Ureter (tissue), 1 donor: ENCODE measurements at places on chromosomes 6 and 20. TPM values are rescaled to one million over a fixed set of nuclear protein-coding genes. Genes with fewer than 3 reads are reported as not detected.

DNA sequence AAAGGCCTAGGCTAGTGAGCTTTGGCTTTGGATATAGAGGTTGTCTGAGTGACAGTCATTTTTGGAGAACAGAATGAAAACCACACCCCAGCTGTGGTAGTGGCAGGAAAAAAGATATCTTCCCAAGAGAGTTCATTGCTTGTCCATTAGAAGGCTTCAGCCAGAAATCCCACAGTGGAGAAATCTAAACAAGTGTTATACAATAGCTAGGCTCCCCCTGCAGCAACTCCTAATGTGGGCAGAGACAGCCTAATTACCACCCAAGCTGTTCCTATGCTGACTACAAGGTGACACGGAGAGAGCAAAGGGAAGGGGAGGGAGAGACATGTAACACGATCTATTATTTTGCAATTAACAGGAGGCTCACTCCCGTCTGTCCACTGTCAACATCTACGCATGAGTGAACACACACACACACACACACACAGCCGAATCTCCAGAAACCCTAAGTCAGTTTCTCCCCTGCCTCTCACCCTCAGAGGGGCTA lies 147.5 kb upstream of the TCF21 start:
- DNase-seq: no peak

- no peak for DNase-seq
Measured at GRCh38 chr6:88823998-88824397, 139.4 kb downstream of the RNGTT start.

- no peak for DNase-seq
Measured at GRCh38 chr6:44967481-44967880, 360.6 kb upstream of the RUNX2 start.

DNA sequence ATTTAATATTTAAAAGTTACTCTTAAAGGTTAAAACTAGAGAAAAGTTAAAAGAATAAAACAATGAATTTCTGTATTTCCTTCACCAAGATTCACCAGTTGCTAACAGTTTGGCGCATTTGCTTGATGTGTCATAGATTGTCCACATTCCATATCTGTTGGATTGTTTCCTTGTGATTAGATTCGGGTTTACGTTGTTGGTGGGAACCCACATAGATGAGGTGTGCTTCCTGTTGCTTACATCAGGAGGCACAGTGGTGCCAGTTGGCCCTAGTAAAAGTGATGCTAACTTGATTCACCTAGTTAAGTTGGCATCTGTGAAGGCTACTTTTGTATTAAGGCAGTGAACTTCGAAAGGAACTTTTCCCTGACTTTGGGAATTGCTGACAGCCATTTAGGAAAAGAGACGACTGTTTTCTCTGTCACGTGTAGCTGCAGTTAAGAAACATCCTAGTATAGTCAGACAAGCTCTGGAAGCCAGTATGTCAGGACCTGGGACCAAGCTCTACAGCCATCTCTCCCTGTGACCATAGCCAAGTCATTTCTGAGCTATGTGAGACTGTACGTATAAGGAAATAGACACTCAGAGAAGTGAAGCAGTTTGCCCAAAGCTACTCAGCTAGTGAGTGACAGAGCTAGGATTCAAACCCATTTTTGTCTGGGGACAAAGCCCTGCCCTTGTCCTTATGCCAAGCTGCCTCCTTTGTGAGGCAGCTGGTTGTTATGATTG lies 49.0 kb downstream of the PPARD start:
- no peak for DNase-seq

DNA sequence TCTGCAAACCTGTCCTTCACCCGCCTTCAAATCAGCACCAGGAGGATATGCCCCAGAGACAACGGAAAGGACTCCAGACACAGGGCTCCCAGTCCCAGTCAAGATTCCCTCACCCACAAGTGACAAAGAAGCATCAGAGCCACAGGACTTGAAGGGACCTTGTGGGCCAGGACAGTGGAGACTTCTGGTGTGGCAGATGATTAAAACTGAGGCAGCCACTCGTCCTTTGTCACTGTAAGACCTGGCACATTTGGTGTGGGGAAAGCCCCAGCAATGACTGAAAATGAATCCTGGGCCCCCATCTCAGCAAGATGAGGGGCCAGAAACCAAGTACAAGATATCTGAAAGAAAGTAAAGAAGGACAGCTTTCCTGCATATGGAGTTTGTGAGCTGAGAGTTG lies 15.6 kb upstream of the GMPR start:
- DNase-seq: no peak

DNA sequence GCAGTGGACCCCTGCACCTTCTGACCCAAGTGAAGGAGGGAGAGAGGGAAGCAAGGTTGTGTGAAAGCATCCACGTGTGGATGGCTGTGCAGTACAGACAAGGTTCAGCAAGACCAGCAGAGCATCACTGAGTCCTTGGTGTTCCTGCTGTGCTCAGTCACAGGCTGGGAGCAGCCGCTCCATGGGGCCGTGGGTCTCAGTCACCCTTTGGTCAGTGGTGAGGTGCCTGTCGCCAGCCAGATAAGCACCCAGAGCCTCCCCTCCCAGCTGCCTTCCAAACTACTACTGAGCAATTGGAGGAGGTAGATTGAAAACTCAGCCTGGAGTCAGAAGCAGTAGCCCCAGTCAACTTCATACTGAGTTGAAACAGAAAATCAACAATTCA lies 218.9 kb downstream of the SLC24A3 start:
- no peak for DNase-seq

DNA sequence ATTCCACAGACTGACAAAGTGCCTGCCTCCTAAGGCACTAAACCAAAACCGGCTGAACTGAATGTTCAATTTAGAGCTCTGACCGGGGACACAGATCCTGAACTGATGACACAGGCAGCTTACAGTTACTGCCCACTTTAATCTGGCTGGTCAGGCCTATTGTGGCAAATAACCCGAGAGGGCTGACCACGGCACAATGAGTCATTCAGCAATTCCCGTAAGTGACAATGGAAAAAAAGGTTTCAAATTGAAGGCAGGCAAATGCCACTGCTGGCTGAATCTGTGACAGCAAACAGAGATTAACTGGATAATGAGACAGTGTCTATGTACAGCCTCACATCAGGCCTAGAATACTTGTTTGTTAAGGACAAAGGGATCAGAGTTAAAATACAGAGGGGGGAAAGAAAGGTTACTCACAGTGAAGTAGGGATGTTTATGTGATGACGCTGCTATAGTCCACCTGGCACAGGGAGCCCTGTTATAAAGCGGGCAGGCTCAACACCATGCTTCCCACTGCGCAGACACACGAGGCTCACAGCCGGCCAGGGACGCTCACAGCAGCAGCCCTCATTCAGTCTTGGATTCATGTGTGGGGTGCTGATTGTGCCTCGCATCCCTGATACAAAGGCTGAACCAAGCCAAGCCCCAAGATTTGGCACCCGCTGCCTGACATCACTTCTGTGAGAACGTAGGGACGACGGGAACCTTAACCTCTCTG lies 54.4 kb downstream of the RTN4IP1 start:
- no peak for DNase-seq

DNA sequence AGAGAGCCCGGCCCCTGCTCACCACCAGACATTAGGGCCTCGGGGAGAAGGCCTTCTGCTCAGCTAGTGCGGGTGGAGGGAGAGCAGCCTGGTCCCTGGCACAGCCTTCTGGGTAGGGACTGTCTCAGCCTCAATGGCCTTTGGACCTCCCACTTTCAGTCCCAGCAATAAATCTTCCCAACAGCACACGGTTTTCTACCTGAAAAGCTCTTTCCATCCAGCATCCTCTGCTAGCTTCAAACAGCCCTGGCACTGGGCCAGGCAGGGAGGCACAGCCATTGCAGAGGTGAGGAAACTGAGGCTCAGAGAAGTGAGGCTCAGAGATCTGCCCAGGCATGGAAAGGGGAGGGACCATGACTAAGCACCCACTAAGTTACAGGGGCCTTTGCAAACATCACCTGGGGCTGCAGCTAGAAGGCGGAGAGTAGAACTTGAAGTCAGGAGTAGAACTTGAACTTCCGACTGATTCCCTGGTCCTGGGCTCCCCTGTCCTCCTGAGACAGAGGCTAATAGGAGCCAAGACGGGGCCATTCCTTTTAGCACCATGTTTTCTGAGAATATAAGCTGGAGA lies 43.9 kb upstream of the NOL4L start:
- no peak for DNase-seq

DNA sequence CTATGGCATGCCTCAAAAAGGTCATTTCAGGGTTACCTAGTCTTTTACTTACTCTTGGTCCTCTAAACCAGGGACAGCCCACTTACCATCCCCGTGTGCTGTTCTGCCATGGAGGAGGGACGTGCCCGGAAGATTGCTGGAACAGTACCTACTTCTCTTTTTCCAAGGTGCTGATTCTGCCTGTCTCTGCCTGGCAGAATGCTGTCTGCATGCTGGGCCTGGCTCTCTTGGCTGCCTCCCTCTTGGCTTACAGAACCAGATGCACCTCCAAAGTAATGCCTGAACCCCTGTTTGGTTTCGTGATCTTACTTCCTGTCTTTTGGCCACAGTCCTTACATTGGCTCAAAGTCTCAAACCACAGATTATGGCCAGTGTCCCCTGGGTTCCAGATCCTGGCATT lies 120.7 kb upstream of the NT5E start:
- no peak for DNase-seq

- DNase-seq: no peak
Measured at GRCh38 chr6:10404799-10405512, 9.9 kb downstream of the TFAP2A start.

DNA sequence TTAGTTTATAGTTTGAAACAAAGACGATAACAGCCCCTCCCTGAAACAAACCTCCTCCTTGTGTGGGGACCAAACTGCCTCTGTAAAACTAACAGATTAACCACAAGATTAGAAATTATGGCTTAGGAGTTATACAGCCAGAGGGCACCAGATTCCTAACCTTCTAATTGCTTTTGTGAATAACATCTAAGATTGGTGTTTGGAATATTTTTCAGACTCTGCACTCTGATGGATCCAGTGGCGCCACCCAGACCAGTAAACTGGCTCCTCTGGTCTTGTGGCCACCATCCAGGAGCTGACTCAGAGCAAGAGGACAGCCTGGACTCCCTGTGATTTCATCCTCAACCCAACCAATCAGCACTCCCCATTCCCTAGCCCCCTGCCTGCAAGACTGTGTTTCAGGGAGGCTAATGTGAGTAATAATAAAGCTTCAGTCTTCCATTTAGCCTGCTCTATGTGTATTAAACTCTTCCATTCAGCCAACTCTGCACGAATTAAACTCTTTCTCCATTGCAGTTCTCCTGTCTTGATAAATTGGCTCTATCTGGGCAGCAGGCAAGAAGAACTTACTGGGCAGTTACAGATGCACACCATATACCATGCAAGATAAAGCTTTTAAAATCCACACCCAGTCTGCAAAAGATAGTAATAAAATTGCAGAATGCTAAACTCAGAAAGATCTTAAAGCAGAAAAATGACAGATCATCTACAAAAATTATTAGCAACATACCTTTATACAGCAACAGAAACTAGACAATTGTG lies 58.5 kb upstream of the SLC22A16 start:
- DNase-seq: no peak

DNA sequence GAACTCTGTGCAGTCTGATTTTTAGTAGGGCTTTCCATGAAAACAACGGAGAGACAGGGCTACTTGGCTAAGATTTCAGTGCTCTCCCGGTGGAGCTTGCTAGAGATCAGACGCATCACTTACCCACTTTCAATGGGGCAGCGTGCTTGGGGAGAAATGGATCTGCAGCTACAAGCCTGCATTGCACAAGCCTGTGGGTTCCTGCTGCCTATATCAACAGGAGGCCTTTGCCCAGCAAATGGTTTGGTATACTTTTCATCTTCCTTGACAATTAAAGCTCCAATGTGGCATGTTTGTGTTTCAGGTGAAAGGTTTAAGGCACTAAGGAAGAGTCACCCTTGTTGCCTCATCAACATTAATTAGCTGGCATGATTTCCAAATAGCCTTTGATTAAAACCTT lies 136.0 kb upstream of the FOXQ1 start:
- peak; percentile 61 for DNase-seq

GRCh38 chr6:33823806-33824205 lies 20.0 kb upstream of the MLN start:
- no peak for DNase-seq

GRCh38 chr6:165615636-165616035 lies 47.4 kb downstream of the PDE10A start:
- no peak for DNase-seq

GRCh38 chr6:144568241-144568640 lies 283.1 kb downstream of the UTRN start:
- DNase-seq: no peak

DNA sequence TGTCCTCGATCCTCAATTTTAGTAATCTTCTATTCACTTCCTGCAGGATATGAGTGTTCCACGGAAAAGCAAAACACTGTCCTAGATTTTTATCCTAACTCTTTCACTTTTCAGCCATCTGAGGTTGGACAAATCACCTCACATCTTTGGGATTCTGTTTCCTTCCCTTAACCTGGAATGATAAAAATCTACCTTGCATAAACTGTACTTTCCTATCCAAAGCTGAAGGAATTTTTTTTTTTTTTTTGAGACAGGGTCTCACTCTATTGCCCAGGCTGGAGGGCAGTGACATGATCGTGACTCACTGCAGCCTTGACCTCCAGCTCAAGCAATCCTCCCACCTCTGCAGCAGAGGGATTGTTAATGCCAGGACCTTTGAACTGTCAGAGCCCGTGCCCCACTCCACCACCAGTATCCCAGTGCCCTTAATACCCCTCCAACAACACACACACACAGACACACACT lies 20.5 kb downstream of the CAPN11 start:
- no peak for DNase-seq

DNA sequence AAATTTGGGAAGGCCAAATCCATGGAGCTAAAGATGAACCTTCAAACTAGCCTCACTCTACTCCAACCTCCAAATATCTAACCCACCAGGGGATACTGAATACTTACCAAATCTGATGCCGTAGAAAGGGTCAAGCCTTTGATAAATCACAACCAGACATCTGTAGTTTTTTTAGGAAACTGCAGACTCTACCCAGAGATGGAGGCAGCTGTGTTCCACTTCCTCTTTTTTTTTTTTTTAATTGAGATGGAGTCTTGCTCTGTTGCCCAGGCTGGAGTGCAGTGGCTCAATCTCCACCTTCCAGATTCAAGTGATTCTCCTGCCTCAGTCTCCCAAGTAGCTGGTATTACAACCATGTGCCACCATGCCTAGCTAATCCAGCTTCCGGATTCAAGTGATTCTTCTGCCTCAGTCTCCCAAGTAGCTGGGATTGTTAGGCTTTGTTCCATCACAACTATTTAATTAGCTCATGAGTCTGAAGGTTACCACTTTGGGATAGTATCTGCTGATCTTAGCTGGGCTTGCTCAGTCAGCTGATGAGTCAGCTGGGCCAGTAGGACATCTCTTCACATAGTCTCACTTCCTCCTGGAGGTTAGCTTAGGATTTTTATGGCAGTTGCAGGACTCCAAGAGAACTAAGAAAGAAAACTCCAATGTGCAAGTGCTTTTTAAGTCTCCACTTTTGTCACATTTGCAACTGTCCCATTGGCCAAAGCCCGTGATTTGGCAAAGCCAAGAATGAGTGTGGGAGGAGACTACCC lies 13.3 kb downstream of the FRK start:
- DNase-seq: no peak

GRCh38 chr6:162438980-162439379 lies 288.6 kb downstream of the PRKN start:
- DNase-seq: no peak

The NCR2 gene
- not detected for total RNA-seq

The VWA7 gene
- total RNA-seq: 5.5 TPM

The RAMACL gene
- total RNA-seq: 7.8 TPM

The STX7 gene
- 71.6 TPM for total RNA-seq

The UST gene
- 30.9 TPM for total RNA-seq

The SOBP gene
- 12.6 TPM for total RNA-seq

The TUBB2B gene
- total RNA-seq: 2.8 TPM

The HCRTR2 gene
- not detected for total RNA-seq

The MATN4 gene
- total RNA-seq: not detected

The CNR1 gene
- total RNA-seq: 9.4 TPM
